ENCODE measurements at places on chromosomes 3 and 15.

DNA sequence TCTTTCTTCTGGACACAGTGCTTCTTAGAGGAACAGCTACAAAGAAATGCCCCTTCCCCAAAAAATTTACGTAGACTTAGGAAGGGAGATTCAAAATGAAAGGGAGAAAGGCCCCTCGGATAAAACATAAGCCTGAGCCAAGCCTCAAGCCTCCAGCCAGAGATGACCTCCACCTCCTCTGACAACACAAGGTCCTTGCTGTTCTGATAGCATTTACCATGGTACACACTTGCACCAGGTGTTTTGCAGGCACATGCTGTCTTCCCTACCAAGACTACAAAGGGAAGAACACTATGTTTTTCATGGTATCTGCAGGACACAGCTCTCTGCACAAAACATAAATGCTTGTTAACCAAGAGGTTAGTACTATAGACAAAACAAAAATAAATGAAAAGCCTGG lies 27.8 kb downstream of the RYK start:
- DNase-seq = no peak

DNA sequence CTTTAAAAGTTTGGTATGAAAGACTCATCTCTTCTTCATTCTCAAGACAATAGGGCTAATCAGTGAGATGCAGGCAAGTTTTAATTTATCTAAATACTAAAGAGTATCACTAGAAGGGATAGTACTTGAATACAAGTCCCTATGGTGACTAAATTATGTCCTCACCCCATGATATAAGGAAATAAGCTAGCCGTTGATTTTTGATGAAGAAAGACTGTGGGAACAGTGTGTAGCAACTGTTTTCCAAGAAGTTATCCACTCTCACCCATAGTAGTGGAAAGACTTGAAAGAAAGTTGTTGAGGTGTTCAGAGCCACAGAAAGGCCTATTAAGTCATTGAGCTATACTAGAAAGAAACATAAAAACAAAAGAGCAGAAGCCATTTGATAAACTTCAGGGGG lies 36.7 kb downstream of the PIK3CA start:
- no peak for DNase-seq

DNA sequence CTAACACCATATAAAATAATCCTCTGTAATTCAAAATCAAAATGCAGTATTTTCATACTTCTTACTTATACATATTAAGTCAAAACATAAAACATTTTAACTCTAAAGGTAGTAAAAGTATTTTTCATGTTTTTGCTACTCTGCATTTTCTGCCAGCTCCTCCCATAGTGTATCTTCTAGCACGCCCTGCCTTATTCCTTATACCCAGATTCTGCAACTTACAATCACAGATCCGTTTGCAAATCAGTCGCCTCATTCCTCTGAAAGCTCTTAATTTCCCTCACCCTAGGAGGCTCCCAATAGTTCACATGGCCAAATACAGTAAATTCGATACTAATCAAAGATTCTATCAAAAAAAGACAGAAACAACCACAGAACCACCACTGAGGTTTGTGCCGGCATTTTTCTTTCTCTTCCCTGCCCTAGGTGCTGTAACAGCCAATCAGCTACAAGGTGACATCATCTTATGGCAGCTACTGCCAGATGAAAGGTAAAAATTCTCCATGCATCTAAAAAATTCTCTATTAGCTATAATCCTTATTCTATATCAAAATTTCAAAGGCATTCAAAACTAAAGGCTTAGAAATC lies 72.9 kb downstream of the CLASP2 start:
- no peak for DNase-seq

DNA sequence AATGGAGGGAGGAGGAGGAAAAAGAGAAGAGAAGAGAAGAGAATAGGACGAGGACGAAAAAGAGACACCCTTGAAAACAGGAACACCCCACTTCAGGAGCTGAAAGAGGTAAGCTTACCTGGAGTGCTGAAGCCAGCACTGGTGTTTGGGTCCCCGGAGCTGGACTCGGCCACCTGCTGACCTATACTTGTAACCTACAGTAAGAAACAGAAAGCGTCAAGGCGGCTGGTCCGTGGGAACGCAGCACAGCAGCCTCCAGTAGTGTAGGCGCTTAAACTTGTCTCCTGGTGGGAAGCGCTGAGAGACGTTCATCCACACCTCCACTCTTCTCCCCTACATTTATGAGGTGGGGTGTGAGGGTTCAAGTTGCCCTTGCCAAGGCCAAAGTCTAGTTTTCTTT lies 141.0 kb downstream of the NSMCE3 start:
- DNase-seq = no peak

GRCh38 chr15:99568625-99569352 lies 3.0 kb downstream of the MEF2A start:
- no peak for DNase-seq

GRCh38 chr3:181913254-181913653 lies 201.5 kb downstream of the SOX2 start:
- DNase-seq = no peak
